ENCODE measurements at places on chromosomes 1 and 21. TPM values are rescaled to one million over a fixed set of nuclear protein-coding genes. Genes with fewer than 3 reads are reported as not detected.

TMEM125 gene
- not detected for total RNA-seq

ADCY10 gene
- total RNA-seq: 0.24 TPM

PROK1 gene
- total RNA-seq: 0.26 TPM

HRNR gene
- not detected for total RNA-seq

TDRKH gene
- total RNA-seq: 3.7 TPM

TSTD1 gene
- 9.1 TPM for total RNA-seq

ASCL5 gene
- total RNA-seq: not detected

DNA sequence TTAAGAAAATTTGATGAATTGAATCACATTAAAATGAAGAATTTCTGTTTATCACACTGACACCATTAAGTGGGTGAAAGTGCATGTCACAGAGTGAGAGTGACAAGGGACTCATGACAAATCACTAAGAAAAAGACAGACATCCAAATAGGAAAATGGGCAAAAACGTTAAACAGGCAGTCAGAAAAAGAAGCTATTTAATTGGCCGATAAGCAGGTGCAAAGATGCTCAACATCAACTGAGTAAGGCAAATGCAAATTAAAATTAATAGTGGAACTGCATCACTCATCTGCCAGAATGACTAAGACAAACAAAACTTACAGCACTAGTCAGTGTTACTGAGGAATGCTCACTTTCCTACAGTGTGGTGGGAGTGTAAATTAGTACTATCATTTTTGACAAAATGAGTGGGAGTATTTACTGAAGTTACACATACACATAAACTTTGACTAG, 39.2 kb upstream of the RUNX1 start:
- DNase-seq: no peak
- H3K4me3 ChIP-seq: no peak overlapping the region
- H3K36me3 ChIP-seq: no peaks in the 10 kb centered on the region
- no peak overlapping the region for H3K27ac ChIP-seq
- no peaks in the 10 kb centered on the region for H3K27me3 ChIP-seq

DNA sequence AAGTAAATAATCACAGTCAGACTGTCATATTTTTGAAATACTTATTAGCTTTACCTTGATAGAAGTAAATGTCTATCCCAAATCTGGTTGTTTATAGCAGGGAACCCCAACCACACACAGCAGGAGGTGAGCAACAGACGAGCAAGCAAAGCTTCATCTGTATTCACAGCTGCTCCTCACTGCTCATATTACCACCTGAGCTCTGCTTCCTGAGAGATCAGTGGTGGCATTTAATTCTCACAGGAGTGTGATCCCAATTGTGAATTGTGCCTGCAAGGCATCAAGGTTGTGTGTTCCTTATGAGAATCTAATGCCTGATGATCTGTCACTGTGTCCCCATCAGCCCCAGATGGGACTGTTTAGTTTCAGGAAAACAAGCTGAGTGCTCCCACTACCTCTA, 104.3 kb downstream of the GPATCH2 start:
- peak overlapping the region; percentile 57 for H3K27ac ChIP-seq
- no peak for DNase-seq
- H3K4me1 ChIP-seq: no peaks in the 10 kb centered on the region
- no peaks in the 10 kb centered on the region for H3K36me3 ChIP-seq
- no peaks in the 10 kb centered on the region for H3K27me3 ChIP-seq

DNA sequence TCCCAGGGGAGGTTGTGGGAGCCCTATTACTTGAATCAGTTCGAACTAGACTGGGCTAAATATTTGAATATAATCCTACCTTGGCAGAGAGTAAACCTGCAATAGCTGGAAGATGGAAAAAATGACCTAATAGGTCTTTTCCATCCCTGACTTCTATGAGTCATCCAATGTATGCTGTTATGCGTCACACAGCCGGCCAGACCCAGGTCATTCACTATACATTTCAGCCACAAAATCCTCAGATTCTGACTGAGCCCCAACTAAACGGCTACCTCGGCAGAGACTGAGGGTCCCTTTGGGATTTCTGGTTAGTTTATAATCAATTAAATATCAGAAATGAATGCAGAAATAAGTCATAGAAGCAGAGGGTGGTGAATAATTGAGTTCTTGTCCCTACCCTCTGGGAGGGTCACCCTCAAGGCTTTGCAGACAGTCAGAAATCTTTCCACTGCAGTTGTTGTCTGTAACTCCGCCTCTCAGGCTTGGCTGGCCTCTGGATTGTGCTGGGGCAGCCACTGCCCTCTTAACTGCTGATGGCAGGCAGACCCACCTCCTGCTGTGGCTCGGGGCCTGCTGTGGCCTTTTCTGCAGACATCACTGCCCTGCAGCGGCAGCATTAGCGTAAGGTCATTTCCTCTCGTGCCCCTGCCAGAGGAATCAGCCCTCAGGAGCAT, 240.5 kb downstream of the TGFB2 start:
- DNase-seq: peak; percentile 48
- no peak overlapping the region for H3K4me3 ChIP-seq
- no peaks in the 10 kb centered on the region for H3K27me3 ChIP-seq
- H3K36me3 ChIP-seq: no peaks in the 10 kb centered on the region

DNA sequence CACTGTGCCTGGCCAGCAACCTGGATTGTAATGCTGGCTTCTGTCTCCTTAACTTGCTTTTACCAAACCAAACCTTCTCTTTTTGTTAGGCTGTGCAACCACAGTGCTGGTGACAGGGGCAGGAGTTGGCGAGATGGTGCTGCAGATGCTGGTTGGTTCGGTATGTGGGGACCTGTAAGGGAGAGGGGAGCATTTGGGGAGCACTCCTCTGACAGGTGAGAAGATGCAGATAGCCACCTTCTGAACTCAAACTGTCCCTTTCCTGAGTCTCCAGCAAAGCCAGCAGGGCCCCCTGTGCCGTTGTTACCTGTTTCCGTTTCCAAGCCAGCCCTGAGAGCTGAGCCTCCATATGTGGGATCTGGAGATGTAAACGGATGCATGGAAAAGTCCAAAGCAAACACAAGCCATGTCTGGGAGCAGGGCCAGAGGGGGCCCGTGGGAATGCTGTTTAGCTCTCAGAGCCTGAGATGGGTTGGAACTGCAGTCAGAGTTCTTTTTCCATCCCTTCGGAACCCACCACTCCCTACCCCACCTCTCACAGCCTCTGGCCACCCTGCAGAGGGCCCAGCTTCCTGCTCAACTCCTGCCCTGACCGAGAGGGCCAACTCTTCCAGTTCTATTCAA, 34.0 kb downstream of the ELK4 start:
- H3K4me1 ChIP-seq: no peaks in the 10 kb centered on the region
- DNase-seq: no peak
- no peaks in the 10 kb centered on the region for H3K27me3 ChIP-seq

- H3K4me3 ChIP-seq: no peak overlapping the region
- no peaks in the 10 kb centered on the region for H3K4me1 ChIP-seq
- H3K27me3 ChIP-seq: no peaks in the 10 kb centered on the region
- no peak overlapping the region for H3K27ac ChIP-seq
- no peaks in the 10 kb centered on the region for H3K36me3 ChIP-seq
Measured at GRCh38 chr1:26833432-26834405, 7.2 kb downstream of the ZDHHC18 start.

GRCh38 chr1:55056632-55056992, 17.3 kb downstream of the PCSK9 start:
- no peak overlapping the region for H3K4me3 ChIP-seq
- H3K27ac ChIP-seq: no peak overlapping the region
- no peaks in the 10 kb centered on the region for H3K4me1 ChIP-seq
- no peaks in the 10 kb centered on the region for H3K36me3 ChIP-seq
- no peaks in the 10 kb centered on the region for H3K27me3 ChIP-seq

DNA sequence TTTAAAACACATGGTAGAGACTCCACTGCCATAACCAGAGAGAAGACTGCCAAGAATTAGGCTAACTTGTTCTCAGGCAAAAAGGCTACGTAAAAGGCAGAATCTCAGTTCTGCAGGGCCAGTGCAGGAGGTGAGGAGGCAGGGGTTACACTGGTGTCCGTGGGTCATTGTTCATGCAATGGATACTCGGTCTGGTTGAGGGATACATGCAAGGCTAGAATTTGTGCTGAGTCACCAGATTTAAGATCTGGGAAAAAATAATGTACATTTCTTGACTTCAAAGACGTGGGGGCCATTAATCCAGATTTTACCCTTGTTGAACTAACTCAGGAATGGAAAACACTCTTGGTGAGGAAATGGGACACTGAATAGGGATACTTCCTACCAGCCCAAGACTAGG, 52.3 kb upstream of the DPH5 start:
- no peak overlapping the region for H3K27ac ChIP-seq
- no peak for DNase-seq
- no peak overlapping the region for H3K4me3 ChIP-seq
- H3K27me3 ChIP-seq: no peaks in the 10 kb centered on the region

GRCh38 chr21:26593800-26594199, 20.7 kb upstream of the CYYR1 start:
- H3K27me3 ChIP-seq: no peaks in the 10 kb centered on the region
- no peak overlapping the region for H3K4me3 ChIP-seq
- no peak overlapping the region for H3K27ac ChIP-seq
- no peaks in the 10 kb centered on the region for H3K36me3 ChIP-seq

DNA sequence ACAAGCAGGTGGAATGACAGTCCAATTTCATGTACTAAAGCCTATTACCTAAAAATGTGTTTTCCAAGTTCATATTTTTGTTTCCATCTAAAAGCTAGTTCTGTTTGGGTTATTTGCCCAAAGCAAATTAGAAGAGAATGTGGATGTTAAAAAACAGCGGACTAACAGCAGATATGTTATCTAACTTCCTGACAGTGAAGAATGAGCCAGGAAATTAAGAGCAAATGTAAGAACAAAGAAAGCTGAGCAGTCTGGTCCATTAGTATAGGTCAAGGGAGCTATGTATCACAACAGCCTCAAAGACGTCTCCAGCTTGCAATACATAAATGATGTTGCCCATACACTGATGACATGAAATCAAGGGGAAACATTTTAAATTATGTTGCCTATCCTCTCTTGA, 145.5 kb upstream of the PLD5 start:
- no peaks in the 10 kb centered on the region for H3K4me1 ChIP-seq
- no peaks in the 10 kb centered on the region for H3K36me3 ChIP-seq
- no peaks in the 10 kb centered on the region for H3K27me3 ChIP-seq
- no peak for DNase-seq

- H3K27ac ChIP-seq: no peak overlapping the region
- no peak overlapping the region for H3K4me3 ChIP-seq
- no peaks in the 10 kb centered on the region for H3K36me3 ChIP-seq
- no peak for DNase-seq
- H3K4me1 ChIP-seq: peaks cover 4% of the 10 kb centered on the region
Measured at GRCh38 chr1:168170564-168171508, 7.9 kb upstream of the TIPRL start.

DNA sequence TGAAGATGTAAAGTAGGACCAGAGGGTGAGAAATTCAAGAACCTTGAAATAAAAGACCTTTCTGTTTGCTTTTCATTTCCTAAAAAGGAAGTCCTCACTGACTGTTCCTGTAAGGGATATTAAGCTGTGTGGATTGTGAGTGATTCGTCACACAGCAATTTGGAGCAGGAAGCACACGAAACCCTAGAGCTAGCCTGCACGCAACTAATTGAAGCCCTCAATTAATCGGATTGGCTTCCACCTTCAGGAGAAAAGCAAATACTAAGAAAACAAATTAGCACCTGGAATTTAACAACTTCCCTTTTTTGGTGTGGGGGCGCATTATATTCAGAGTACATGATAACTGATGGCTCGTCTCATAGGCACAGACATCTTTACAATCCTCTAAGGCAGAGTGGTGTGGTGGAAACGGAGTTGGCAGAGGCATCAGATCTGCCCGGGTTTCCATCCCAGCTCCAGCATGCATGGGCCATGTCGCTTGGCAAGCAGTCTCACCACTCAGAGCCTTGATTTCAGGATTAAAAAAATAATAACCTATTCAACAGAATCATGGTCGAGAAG, 95.2 kb downstream of the KCNJ15 start:
- no peak overlapping the region for H3K4me3 ChIP-seq
- peak overlapping the region; percentile 84 for H3K27ac ChIP-seq

GRCh38 chr1:178537382-178538090, 24.6 kb downstream of the TEX35 start:
- no peak overlapping the region for H3K27ac ChIP-seq
- H3K27me3 ChIP-seq: no peaks in the 10 kb centered on the region
- H3K4me3 ChIP-seq: no peak overlapping the region
- no peak for DNase-seq

- H3K4me3 ChIP-seq: no peak overlapping the region
- H3K27me3 ChIP-seq: no peaks in the 10 kb centered on the region
- no peak overlapping the region for H3K27ac ChIP-seq
- H3K36me3 ChIP-seq: no peaks in the 10 kb centered on the region
- H3K4me1 ChIP-seq: no peaks in the 10 kb centered on the region
- DNase-seq: no peak
Measured at GRCh38 chr1:65729259-65729658, 63.4 kb upstream of the PDE4B start.

DNA sequence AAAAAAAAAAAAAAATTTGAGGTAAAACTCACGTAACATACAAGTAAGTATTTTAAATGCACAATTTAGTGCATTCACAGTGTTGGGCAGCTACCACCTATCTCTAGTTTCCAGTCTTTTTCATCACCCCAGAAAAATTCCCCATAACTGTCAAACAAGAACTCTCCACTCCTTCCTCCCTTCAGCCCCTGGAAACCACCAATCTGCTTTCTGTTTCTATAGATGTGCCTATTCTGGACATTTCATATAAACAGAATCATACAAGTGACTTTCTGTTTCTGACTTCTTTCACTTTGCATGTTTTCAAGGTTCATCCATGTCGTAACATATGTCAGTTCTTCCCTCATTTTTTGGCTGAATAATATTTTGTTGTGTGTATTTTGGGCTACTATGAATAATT, 24.9 kb upstream of the ETS2 start:
- peaks cover 2% of the 10 kb centered on the region for H3K4me1 ChIP-seq
- H3K27ac ChIP-seq: no peak overlapping the region
- no peaks in the 10 kb centered on the region for H3K36me3 ChIP-seq
- H3K4me3 ChIP-seq: no peak overlapping the region

DNA sequence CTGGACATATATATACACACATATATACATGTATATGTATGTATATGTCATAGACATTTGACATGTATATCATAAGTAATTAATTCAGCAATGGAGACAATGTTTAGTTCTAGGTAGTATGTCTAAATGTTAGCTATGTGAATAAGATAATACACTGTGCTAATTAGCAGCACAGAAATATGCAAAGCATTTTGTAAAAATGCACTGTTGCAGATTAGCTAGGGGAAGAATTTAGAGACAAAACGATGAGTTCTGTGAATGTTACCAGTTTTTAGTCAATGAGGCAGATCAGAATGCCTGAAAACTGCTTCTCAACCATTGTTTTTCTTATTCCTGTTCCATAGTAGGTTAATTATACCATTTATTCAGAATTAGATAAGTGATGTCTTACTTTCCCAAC, 86.3 kb downstream of the TGFB2 start:
- no peaks in the 10 kb centered on the region for H3K27me3 ChIP-seq
- peaks cover 2% of the 10 kb centered on the region for H3K36me3 ChIP-seq
- no peak overlapping the region for H3K4me3 ChIP-seq

- no peak for DNase-seq
- no peaks in the 10 kb centered on the region for H3K4me1 ChIP-seq
- H3K27me3 ChIP-seq: no peaks in the 10 kb centered on the region
- H3K36me3 ChIP-seq: no peaks in the 10 kb centered on the region
Measured at GRCh38 chr1:10755970-10756521, 40.4 kb downstream of the CASZ1 start.
